NCI-H1436 treated with DMSO at 0.1 percent for 48 hours (cell line): ENCODE measurements at places on chromosomes 2 and 18.

- DNase-seq = no peak
Measured at GRCh38 chr2:19664646-19665045, 237.1 kb downstream of the TTC32 start.

DNA sequence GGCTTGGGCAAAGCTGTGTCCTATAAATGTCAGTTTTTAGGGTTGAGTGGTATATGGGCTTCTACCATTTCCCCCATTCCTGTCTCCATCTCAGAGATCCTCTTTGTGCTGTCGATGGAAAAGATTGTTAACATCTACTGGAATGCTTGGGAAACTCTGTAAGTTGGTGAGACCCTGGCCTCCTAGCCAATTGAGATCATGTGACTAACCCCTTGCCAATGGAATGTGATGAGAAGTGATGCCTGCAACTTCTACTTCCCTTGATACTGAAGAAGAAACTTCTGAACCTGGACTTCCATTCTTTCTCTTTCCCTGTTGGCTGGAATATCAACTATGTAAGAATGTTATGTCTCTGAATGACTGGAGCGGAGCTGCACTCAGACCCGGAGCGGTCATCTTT lies 14.5 kb downstream of the SLC39A10 start:
- DNase-seq = no peak

GRCh38 chr18:41647914-41648313 lies 307.1 kb upstream of the PIK3C3 start:
- DNase-seq = no peak

- DNase-seq = no peak
Measured at GRCh38 chr2:32697156-32697555, 69.3 kb downstream of the TTC27 start.

DNA sequence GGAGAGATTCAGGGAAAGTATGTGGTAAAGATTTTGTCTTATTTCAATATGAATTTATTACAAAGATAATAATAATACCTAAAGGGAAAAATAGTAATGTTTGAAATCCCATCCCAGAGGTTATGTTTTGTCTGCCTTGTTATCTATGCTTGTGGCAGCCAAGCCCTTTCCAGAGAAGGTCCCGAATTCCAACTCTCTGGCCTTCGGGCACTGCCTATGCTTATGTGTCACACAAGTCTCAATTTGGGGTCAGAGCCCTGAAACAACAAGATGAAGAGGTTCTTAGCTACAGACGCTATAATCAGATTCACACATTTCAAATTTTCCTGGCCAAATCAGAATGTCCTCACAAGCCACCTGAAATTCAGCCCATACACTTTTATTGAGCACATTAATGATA lies 59.9 kb downstream of the DNER start:
- DNase-seq = no peak

- DNase-seq = no peak
Measured at GRCh38 chr18:54506516-54507261, 84.4 kb upstream of the DYNAP start.

- no peak for DNase-seq
Measured at GRCh38 chr2:137865954-137866540, 98.2 kb upstream of the HNMT start.

DNA sequence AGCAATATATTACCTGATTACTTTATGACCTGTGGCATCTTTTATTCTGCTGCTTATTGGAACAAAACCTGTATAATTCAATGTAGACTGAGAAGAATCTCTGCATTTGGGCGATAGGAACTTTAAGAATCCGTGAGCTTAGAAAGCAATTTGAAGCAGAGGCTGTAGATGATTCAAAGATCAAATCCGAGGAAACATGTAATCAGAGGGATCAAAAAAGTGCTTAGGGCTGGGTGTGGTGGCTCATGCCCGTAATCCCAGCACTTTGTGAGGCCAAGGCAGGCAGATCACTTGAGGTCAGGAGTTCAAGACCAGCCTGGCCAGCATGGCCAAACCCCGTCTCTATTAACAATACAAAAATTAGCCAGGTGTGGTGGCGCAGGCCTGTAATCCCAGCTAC lies 198.4 kb downstream of the MTX2 start:
- no peak for DNase-seq

- no peak for DNase-seq
Measured at GRCh38 chr2:170148161-170148560, 29.8 kb upstream of the MYO3B start.

GRCh38 chr2:230863442-230864121 lies 1.2 kb upstream of the ITM2C start:
- DNase-seq = no peak

- no peak for DNase-seq
Measured at GRCh38 chr2:79223539-79223938, 64.0 kb upstream of the REG3A start.

GRCh38 chr2:79940364-79940763 lies 364.2 kb downstream of the LRRTM1 start:
- no peak for DNase-seq

- DNase-seq = no peak
Measured at GRCh38 chr2:210928714-210929113, 372.3 kb downstream of the CPS1 start.

DNA sequence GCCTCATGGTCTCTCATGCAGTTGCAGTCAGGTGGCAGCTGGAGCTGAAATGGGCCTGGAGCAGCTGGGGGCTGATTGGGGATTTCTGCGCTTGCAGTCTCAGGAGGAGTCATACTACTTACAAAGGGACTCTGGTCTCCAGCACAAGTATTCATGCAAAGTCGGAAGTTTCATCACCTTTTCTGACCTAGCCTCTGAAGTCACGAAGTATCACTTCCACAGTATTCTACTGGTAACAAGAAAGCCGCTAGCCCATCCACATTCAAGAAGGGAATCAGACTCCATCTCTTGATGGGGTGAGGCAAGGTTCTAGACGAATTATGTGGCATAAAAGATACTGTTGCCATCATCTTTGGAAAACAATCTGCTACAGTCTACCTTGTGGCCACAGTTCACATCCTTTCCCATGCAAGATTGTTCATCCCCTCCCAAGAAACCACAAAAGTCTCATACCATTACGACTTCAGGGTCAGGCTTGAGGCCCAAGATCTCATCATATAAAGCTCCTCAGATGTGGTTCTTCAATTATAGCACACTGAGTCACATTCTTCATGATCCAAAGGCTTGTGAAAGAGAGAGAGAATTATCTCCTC lies 95.3 kb downstream of the SMC6 start:
- no peak for DNase-seq

- DNase-seq = no peak
Measured at GRCh38 chr2:62145478-62146100, 50.3 kb upstream of the B3GNT2 start.

DNA sequence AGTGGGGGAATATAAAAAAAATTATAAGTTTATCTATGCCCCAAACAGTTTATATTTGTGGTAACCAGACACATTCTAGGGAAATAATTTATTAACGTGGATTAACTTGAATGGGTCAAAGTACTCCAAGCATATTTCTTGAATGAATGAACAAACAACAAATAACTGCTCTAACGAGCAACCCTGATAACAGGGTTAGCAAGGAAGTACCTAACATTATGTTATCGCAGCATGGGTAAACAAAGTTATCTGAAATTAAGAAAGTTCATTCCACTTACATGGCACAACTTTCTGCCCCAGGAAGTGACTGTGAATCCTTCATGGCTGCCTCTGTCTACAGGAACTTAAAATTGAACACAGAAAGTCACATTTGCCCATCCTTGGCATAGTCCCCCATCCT lies 812.9 kb upstream of the ACVR2A start:
- no peak for DNase-seq

DNA sequence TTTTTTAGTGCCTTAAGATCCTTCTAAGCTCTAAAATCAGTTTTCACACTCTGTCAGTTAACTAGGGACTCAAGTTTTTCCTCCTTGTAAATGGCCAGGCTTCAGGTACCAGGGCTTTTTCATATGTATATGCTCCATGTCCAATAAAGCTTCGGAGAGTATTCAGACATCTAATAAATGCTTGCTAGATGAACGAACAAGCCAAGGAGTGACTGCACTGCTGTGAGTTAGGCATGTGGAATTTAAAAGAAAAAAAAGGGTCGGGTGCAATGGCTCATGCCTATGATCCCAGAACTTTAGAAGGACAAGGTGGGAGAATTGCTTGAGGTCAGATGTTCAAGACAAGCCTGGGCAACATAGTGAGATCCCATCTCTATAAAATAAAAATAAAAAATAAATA lies 81.9 kb downstream of the CDH2 start:
- no peak for DNase-seq

DNA sequence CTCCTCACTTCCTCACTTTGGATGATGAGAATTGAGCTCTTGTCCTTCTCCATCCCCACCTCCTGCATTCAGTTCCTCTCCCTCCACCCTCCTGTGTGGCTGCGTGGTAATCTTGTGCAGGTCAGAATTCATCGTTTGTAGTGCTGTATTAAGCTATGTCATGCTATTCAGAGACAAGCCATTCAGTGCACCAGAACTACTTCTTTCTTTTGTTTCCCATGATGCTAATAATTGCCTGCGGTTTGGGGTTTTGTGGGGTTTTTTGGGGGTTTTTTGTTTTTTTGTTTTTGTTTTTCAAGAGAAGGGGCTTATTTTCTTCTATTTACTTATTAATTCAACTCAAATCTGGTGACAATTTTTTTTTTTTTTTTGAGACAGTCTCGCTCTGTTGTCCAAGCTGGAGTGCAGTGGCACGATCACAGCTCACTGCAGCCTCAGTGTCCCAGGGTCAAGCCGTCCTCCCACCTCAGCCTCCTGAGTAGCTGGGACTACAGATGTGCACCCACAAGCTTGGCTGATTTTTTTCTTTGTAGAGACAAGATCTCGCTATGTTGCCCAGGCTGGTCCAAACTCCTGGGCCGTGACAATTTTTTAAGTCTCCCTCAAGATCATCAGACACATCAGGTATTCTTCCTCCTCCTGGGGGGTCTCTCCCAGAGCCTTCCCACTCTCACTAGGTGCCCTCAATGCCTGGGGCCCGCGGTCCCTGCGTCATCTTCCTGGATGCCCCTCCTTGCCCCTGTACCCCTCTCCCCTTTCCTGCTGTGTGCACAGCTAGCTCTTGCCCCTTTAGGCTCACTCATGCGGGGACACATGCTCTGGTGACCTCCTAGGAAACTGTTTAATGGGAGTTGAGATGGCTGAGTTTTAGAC lies 37.8 kb downstream of the MAL start:
- DNase-seq = no peak

GRCh38 chr2:105497094-105497493 lies 98.2 kb upstream of the FHL2 start:
- no peak for DNase-seq

GRCh38 chr2:120605231-120605935 lies 130.3 kb upstream of the GLI2 start:
- no peak for DNase-seq

DNA sequence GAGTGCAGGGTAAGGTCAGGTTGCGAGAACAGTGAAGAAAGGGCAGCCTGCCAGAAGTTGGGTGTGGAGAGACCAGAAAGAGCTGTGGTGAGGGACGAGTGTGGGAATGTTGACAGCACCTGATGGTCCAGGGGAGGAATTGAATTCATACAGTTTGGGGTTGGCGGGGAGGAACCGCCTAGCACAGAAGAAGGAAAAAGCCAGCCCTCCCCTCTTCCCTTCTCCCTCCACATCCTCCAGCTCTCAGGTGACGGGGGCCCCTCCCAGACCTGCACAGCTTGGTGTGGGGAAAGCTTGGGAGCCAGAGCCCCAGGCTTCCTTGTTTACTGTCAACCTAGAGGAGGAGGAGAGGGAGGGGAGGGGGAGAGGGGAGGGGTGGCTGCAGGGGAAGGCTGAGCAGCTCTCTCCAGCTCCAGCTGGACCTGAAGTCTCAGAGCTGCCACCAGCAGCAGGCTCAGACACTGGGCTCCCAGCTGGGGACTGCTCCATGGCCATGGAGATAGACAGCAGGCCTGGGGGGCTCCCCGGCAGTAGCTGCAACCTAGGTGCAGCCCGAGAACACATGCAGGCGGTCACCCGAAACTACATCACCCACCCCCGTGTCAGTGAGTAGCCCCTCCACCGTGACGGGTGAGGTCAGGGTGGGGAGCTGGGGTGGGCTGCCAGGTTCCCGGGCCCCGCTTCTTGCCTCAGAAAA lies at the start of gene ATP6V1B1:
Gene ATP6V1B1 (plus strand): TSS at position 433 of the 697 bp plus-strand sequence. CDS start 55 bp downstream, at position 488.
- DNase-seq = no peak
